ENCODE measurements at places on chromosomes 3 and 15.

DNA sequence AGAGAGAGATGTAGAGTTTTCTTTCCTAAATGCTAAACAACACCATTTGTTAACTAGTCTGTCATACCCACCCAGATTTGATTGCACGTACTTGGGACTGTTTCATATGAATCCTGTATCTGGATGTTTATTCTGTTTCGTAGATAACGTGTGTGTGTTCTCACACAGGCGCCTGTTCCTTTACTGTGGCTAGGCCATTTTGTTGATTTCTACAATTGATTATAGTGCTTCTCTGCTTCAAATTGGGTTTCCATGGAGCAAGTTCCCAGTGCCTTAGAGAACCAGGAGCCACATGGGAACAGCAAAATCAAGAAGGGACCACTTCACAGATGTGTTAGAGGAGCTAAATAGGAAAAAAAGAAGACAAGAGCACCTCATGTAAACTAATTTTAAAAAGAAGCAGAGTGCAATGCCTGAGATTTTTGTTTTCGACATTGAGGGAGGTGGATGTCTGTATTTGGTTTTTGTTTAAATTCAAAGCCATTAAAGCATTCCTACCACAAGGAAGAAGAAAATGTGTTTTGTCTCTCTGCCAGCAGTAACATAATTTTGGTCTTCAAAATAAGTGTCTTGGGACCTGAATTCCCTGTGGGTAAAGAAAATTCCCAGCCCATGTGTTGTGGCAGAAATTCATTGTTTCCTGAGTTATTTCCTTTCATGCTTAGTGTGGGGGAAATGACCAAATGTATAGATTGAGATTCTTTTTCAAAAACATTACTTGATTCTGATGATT is 424.0 kb upstream of the C2CD4B start:
- no peak for DNase-seq

- no peak for DNase-seq
These were observed 94.6 kb downstream of the ZPLD1 start for GRCh38 chr3:102529452-102529851.

- DNase-seq = no peak
These were observed 12.3 kb downstream of the LNP1 start for GRCh38 chr3:100413613-100414012.

DNA sequence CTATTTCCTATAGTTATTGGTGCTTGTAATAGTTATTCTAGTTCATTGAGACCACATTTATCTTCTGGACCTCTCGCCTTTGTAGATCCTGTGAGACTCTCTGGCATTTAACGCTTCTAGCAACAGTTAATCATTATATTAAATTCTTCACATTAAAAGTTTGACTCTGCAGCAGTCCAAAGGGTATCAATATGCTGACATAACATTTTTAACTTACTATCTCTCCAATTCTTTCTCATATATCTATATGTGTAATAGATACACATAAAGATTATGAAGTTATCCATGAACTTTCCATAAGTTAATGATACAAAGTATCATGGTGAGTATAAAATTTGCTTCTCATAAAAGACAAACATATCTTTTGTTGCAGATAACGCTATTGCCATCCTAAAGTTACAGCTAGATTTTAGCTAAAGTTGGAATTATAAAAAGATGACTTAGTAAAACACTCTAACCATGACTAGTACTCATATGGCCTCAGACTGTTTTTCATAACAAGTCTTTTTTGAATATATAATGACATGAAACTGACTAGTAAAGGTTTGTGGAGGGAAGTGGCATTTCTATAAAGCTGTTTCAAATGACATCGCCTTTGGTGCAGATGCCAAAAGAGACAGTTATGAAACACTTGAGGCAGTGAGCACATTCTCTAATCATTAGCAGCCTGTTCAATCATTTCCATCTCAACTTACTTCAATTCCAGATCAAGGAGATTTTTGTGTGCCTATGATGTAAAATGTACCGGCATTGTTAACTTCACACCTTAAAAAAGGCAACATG is 379.3 kb upstream of the CBLB start:
- peak; percentile 63 for DNase-seq

- DNase-seq = no peak
These were observed 61.1 kb downstream of the DIPK2A start for GRCh38 chr3:144032531-144033239.

- DNase-seq = no peak
These were observed 130.8 kb downstream of the CHCHD6 start for GRCh38 chr3:126834596-126835471.

DNA sequence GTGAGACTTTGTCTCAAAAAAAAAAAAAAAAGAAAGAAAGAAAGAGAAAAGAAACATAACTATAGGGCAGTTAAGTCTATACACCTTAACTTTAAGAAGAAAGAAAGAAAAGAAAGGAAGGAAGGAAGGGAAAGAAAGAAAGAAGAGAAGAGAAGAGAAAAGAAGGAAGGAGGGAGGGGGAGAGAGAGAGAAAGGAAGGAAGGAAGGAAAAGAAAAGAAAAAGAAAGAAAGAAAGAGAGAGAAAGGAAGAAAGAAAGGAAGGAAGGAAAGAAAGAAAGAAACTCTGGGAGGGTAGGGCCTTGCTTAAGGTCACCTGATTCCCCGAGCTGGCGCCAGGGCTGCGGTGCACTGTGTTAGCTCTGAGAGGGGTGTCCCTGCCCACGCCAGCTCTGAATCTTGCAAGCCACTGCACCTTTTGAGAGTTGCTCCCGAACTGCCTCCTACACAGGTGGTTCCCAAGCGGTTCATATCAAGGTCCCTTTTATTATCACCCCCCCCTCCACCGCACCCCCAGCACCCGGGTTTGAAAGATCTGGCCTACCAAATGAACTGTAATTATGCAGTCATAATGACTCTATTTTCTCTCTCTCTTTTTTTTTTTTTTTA is 39.2 kb upstream of the VPS8 start:
- DNase-seq = no peak

GRCh38 chr3:12436514-12437220 is 47.6 kb upstream of the TSEN2 start:
- DNase-seq = no peak

- no peak for DNase-seq
These were observed 143.7 kb downstream of the SLCO3A1 start for GRCh38 chr15:91997163-91997562.

DNA sequence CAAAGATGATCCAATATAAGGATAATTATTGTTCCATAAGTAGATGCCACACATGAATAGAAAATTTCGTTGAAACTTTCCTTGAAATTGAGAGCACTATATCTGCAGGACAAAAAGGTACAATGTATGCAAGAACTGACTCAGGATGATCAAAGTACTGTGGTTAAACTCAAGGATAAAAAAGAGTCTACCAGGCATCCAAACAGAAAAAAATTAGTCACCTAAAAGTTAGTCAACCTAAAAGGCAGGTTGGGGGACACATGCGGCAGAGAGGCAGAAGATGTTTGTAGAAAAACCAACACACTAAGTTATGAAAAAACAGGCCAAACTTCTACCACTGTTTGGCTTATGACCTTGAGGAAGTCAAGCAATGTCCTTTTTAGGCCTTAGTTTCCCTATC is 68.7 kb downstream of the GSK3B start:
- DNase-seq = no peak

DNA sequence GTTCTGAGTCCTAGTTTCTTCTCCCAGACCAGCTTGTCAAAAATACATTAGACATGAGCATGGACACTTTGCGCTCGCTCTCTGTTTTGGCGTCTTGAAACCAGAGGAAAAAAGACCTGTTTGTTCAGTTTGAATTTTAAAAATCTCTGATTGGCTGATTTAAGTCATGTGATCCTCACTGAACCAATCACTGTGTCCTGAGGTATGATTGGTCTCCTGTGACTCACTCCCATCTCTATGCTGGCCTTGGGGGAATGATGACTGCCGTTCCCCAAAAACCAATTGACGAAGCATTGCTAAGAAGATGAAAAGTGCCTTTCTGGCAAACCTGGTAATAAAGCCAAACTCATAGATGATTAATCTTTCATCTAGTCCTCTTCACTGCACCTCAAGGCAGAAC is 256.5 kb downstream of the IL5RA start:
- DNase-seq = no peak

DNA sequence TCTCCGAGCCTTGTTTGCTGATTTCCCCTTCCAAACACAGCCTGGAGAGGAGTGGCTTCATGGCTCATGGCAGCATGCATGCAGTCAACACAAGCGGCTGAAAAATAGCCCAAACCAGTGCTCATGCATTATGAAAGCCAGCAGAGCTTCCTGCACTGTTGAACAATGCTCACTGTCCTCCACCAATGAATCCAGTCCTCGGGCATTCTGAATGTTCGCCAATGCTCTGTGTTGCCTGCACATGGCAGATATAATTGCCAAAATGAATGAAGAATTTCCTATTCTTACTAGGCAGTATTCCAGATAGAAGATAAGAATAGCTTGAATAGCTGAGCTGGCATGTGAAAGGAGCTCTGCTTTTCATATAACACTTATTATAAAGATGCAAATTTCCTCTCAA is 252.7 kb downstream of the ROBO1 start:
- no peak for DNase-seq

DNA sequence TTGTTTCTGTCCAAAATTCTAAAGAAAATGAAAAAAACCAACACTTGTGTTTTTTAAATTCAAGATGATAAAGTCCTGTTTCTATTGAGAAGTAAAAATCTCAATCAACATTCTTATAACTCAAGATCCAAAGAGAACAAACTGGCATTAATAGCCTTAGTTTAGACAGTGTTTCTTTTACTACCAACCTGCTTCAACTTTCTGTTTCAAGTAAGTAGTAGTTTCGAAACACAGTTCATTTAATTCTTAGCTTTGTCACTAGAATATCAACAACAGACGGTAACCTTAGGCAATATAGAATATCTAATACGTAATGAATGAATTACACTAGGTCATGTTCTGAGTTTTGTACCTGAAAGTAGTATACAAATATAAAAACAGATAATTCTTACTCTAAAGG is 23.7 kb downstream of the CIP2A start:
- DNase-seq = no peak

GRCh38 chr3:37833302-37834186 is 28.1 kb upstream of the CTDSPL start:
- no peak for DNase-seq

DNA sequence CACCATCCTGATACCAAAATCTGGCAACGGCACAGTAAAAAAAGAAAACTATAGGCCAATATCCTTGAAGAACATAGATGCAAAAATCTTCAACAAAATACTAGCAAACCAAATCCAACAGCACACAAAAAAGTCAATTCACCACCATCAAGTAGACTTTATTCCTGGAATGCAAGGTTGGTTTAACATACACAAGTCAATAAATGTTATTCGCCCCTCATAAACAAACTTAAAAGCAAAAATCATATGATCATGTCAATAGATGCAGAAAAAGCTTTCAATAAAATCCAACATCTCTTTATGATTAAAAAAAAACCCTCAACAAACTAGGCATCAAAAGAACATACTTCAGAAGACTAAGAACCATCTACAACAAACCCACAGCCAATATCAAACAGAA is 252.9 kb downstream of the UACA start:
- no peak for DNase-seq

GRCh38 chr3:108296239-108296638 is at the start of gene HHLA2:
Gene HHLA2, plus strand, starts transcription at chr3:108296548. Its CDS starts 55,266 bp downstream, at chr3:108351814.
- DNase-seq = no peak

GRCh38 chr3:23580096-23580713 is 225.6 kb upstream of the UBE2E1 start:
- DNase-seq = no peak

DNA sequence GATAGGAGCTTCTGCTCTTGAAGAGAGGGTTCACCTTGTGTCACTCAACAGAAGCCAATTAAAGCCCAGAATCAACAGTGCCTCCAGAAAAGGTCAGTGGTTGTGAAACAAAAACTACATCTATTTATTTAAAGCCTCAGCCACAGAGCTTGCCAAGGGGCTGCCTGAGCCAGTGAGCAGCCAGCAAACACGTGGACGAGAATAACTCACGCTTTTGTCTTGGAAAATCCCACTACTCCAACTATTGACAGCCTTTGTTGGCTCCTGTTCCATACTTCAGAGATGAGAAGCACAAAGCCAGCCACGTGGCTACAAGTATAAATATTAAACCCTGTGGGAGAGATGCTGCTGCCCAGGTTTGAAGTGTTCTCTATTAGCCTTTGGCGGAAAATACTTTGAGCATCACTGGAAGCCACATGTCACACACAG is 10.3 kb downstream of the GPR156 start:
- DNase-seq = no peak

- no peak for DNase-seq
These were observed 5.3 kb upstream of the TTLL13 start for GRCh38 chr15:90243943-90244639.

Measured in T-helper 1 cell (primary cell).